ENCODE measurements at places on chromosomes 11 and 22.

- no peak for DNase-seq
These were observed 728 bp downstream of the CTTN start for GRCh38 chr11:70398834-70399680.

DNA sequence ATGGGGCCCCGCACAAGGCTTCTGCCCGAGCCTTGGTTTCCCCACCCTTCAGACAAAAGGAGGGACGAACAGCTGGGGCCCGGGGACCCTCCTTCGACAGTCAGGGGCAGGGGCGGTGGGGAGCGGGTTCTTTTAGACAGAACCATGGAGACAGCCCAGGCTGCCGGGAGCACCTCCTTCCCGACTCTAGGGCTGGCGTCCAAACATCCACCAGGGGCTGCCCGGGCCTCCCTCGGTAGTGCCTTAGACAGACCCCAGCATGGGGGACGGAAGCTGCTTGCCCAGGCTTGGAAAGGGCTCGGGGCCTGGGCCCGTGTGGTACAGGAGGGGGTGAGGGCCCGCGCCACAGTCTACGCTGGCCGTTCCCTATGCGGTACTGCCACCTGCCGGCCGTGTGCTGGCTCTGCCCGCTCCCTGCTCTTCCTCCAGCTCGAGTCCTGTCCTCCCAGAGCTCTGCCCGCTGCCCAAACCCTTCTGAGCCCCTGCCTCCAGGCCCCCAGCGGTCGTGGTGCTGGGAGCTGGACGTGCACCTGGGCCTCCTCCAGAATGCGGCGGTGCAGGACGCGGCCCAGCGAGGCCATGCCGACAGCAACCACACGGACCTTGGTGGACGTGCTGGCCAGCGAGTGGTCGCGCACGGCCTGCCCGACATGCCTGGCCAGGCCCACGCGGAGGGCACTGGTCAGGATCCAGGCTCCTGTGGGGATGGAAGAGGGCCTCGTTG, 20.1 kb downstream of the TSSC4 start:
- peak; percentile 75 for DNase-seq

DNA sequence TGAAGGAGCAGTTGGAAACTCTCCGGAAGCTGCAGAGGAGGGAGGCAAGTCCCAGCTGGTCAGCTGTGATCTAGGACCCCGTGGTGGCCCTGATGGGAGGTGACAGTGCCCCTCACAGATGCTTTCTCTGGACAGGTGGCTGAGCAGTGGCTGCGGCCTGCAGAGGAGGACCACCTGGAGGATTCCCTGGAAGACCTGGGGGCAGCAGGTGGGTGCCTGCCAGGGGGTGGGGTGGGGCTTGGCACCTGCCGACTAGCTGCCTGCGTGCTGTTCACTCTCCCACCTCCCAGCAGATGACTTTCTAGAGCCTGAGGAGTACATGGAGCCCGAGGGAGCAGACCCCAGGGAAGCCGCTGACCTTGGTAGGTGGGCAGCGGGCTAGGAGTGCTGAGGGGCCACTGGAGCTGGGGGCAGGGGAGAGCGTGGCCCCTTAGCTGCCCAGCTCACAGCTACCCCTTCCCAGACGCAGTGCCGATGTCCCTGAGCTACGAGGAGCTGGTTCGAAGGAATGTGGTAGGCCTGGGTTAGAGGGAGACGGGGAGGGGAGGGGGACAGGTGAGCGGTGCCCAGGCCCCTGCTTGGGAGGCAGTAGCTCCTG, 3.1 kb downstream of the SCO2 start:
- no peak for DNase-seq

DNA sequence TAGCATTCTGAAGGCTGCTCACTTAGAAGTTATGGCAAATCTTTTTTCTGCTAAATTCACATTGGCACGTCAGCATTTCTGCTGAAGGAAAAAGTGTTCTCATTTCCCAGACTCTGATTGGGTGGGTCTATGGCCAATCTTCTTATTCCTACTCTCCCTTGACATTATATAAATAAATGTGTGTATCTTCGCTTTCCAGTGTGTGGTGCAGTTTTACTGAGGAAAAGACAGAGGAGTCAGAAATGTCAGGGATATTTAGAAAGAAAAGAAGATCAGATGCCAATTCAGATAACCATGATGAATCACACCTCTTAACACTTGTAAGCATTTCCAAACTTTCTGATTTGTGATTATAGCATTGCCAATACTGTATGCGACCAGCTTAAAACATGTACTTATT, 3.2 kb upstream of the BDNF start:
- DNase-seq = no peak

DNA sequence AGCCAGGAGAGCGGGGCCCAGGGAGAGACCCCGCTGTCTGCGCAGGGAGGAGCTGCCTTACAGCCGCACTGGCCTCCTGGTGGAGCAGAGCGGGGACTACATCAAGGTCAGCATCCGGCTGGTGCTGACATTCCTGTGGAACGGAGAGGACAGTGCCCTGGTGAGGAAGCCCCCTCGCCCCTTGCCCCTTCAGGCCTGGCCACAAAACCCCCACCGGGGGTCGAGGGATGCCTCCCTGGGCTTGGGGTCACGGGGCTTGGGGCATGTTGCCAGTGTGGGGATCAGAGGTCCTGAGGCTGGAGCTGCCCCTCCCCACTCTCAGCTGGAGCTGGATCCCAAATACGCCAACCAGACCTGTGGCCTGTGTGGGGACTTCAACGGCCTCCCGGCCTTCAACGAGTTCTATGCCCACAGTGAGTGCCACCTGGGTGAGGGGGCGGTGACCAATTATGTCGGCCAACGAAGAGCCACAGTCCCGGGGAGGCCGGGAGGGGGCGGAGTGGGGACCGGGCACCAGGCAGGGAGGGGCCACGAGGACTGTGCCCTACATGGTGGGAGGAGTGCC, 4.2 kb downstream of the MUC5B start:
- DNase-seq = no peak

DNA sequence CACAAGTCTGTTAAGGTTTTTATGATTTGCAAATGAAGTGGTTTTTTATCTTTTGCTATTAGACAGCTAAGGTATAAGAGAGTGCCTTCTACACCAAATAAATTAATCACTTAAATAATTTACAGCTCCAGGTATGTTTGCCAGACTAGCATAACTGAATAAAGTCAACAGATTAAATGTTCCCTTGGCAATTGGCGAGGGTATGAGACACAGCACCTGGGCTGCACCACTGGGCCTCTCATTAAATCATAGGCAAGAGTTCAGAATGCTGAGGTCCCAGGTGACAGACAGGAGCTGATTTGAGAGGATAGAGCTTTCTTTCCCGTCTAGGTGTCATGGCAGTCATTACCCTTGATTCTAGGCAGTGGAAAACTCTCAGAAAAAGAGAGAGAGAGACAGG, 62.6 kb upstream of the WT1 start:
- DNase-seq = peak; percentile 96

- DNase-seq = no peak
These were observed 46.1 kb upstream of the LINC01488 start for GRCh38 chr11:69435161-69435986.

- no peak for DNase-seq
These were observed 37.0 kb downstream of the ARHGAP1 start for GRCh38 chr11:46663277-46663940.

- no peak for DNase-seq
These were observed 10.8 kb downstream of the LIF start for GRCh38 chr22:30235687-30236170.

GRCh38 chr11:103618528-103618927, 417.9 kb upstream of the DDI1 start:
- DNase-seq = no peak

- no peak for DNase-seq
These were observed 2.4 kb upstream of the TNNT3 start for GRCh38 chr11:1916986-1917522.

DNA sequence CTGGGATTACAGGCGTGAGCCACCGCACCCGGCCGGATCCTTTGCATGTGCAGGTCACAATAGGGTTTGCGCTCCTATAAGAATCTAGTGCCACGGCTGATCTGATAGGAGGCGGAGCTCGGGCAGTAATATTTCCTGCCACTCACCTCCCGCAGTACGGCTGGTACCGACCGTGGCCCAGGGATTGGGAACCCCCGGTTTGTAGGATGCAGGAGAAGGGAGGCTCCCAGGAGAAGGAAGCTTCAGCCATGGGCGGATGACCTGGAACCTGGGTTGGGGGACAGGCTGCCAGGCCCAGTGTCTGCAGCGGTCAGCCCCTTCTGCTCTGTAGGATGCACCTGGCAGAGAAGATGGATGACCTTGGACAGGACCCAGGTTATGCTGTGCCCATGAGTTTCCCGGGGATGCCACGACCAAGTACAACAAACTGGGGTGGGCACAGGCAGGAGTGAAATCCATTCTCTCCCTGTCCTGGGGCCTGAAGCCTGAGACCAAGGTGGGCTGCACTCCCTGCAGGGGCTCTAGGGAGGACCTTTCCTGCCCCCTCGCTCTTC, 818.9 kb downstream of the BRD1 start:
- DNase-seq = no peak

Measured in NCI-H526 treated with DMSO at 0.1 percent for 48 hours (cell line).